ENCODE measurements at places on chromosomes 4 and X. TPM values are rescaled to one million over a fixed set of nuclear protein-coding genes. Genes with fewer than 3 reads are reported as not detected.

Gene CTAG1B
- total RNA-seq: not detected

Gene FGB
- not detected for total RNA-seq

Gene GIMD1
- total RNA-seq: not detected

DNA sequence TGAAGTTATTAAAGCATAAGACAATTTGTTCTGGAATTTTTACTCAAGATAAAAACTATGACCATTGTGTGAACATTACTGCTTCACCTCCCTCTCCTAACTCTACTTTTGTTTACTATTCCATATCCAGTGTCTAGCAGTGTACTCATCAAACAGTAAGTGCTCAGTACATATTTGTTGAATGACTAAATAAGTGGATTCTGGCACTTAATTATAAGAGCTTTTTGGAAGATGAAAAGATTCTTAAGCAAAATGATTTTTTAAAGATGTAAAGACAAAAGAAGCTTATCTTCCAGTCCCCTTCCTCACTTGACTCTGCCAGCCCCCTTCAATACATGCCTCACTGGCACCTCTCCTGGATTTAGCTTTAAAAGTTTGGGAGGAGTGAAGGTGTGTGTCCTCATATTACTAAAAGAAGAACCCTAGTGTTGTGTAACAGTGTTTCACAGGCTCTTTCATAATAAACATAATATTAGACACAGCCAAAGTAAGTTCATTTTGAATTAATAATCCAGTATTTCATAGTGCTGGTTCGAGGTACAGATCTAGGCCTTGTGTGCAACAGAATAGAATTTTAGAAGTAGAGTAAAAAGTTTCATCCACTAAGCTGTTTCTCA, 53.0 kb downstream of the GAB1 start:
- no peak for DNase-seq

- no peak for DNase-seq
These were observed 255.1 kb downstream of the SPRY1 start for GRCh38 chr4:123651536-123652180.

GRCh38 chr4:57591073-57591472, 480.9 kb upstream of the IGFBP7 start:
- DNase-seq: no peak
